ENCODE measurements at places on chromosomes 5 and 9.

DNA sequence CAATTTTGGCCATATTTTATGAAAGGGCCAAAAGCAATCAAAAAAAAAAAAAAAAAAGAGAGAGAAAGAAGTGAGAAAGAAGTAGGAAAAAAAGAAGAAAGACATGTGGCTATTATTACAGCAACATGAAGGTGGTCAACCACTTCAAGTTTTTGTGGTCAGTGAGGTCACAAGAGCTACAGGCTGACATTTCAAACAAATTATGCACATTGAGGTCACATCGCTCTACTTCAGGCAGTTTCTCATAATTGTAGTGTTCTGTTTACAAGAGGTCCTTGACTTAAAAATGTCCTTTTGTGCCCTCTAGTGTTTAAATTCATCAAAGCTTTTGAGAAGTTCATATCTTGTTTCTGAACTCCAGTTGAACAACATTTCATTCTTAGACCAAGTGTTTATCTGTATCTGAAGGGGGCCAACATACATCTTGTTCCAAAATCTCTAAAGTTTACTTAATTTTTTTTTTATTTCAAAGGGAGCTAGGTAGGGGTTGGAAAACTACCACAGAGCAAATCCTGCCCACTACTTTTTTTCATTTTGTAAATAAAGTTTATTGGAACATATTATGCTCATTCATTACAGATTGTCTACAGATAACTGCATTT, 513.1 kb downstream of the PDE4D start:
- DNase-seq = no peak

GRCh38 chr5:25006734-25007133, 362.0 kb upstream of the CDH10 start:
- no peak for DNase-seq

- DNase-seq = peak; percentile 76
Observed at GRCh38 chr9:127921557-127922120, 4.8 kb upstream of the ST6GALNAC4 start.

GRCh38 chr9:80839821-80840675, 849.3 kb downstream of the TLE1 start:
- DNase-seq = no peak

DNA sequence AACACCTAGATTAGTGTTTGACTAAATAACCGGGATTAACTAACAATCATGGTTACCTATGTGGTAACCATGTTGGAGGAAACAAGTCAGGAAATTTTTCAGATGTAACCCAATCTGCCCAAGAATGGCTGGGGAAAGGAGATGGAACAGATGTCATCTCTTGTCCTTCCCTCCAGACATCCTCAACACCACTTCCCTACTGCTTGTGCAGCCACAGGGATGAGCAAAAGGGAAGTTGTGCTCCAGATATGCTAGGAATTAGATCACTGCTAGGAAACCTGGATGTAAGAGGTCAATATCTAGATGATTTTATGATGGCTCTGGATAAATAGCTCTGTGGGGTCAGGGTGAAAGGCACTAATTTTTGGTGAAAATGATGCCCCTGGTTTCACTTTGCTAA, 61.3 kb upstream of the ELL2 start:
- DNase-seq = no peak

DNA sequence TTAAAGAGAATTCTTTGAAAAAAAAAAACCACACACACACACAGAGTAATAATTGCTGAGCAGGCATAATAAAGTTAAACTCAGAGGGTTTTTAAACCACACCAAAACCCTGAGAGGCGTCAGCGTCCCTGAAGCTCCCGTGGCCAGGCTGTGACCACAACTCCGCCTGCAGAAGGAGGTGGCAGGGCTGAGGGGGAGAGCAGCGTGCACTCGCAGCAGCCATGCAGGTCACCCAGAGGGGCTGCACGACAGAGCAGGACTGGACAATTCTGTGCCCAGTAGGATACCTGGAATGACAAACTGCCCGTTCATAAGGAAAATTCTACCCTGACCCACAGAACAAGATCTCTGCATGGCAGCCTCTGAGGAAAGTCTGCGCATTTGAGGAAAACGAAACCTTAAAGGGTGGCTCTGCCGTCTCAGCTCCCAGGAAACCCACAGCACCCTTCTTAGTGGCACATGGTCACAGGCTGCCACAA, 44.0 kb downstream of the ROR2 start:
- DNase-seq = peak; percentile 7

GRCh38 chr9:121849554-121849953, 198.1 kb downstream of the DAB2IP start:
- DNase-seq = no peak

- no peak for DNase-seq
Observed at GRCh38 chr5:96408841-96409538, 24.1 kb downstream of the PCSK1 start.

DNA sequence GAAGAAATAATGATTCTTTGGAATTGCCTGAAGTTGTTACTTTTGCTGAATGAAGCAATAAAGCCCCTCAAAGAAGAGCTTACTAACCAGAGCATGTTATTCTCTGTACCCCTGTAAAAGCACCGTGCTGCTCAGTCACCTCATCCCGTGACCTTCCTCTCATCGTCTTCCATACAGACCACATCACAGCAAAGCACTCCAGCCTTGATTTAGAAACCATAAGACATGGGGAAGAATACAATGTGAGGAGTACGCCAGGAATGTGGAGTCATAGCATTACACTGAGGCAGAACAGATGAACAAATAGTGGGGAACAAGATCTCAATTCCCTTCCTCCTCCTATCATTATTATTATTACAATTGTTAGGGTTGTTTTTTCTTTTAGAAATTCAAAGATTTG, 49.1 kb downstream of the ERAP1 start:
- DNase-seq = no peak

DNA sequence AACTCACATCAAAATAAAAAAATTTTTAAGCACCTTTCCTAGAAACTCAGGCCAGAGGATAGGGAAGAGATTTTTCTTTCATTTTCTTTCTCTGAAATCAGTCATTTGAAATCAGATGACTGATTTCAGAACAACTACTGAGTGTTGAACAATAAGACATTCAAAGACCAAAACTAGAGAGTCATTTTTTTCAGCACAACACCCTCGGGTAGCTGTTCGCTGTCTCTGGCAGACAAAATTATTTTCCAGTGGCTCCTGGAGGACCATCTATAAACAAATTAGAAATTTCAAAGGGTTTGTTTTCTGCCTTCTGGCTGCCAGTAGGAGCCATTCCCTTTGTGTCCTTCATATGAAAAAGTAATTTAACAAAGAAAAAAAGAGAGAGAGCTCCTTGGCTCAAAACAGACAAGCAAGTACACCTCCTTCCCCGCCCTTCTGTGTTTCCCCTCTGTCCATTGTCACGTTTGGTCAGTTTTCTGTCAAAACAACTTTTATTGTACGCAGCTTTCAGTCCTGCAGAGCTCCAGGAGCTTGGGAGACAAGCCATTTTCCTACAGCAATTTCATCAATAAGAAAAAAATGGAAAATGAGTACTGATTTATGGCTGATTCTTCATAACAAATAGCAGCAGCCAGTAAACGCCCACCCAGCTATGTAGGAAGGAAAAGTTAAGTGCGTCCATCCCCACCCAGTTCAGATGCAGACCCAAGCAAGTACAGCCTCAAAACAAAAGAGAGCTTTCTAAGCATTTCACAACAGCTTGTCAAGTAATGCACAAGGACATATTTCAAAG, 405.2 kb downstream of the ZNF608 start:
- no peak for DNase-seq

DNA sequence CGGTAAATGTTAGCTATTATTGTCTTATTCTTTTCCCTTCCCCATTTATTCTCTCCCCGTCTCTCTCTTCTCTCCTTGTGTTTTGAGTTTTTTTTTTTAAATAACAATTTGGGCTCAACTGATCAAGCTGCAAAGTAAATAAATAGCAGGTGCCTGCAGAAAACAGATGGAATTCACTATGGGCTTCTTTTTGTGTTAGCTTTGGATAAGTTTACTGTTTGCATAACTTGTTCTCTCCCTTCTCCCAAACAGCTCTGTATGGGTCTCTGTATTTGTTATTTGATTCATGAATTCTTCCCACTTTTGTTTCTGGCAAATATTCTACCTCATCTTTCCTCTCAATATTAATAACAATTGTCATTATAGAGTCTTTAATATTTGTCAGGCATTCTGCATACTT, 111.8 kb upstream of the ASTN2 start:
- no peak for DNase-seq

GRCh38 chr9:14488421-14489190, 174.7 kb upstream of the NFIB start:
- DNase-seq = no peak

DNA sequence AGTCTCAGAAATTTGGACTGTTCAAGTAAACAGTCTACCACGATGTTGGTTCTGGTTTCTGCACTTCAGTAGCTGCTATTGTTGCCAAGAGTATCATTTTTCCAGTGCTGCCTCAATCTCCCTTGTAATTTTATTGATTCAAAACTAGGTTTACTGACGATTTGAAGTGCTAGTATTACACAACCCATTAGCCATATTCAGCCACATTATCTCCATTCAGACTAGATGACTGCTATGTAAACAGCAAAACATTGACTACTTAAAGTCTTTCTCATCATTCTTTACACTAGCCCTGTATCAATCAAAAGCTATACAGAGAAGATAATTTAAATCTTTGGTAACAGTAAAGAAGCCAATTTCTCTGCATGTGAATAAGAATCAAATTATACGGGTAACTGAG, 102.0 kb upstream of the TSLP start:
- DNase-seq = no peak

Data from stimulated activated CD4-positive, alpha-beta T cell treated with anti-CD3 and anti-CD28 coated beads, Interleukin-4, amount 100 ng/mL, for 1 hour (primary cell).